Psoas muscle (tissue), 8 donors: ENCODE measurements at places on chromosomes 12 and 14. TPM values are rescaled to one million over a fixed set of nuclear protein-coding genes. Genes with fewer than 3 reads are reported as not detected.

Gene CLEC12A
- total RNA-seq, result 0.66 TPM

Gene GLIPR1L1
- total RNA-seq, result not detected

Gene TTC5
- 10.4 TPM for total RNA-seq

Gene TAS2R50
- not detected for total RNA-seq

DNA sequence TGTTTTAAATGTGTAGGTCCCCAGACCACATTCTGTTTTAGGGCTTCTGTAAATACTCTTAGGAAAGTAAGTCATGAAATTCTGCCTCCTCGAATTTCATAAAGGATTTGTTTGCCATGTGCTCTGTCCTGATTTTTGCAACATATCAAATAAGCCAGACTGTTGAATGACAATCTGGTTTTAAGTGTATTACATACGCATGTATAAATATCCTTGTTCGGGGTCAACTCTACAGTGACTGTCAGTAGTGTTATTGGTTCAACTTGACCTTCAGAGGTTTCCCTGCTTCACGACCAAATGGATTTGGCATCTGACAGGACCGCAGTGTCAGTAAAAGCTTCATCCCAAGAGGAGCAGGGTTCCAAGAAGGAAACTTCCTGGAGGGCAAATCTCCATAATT is 52.7 kb downstream of the PPM1A start:
- DNase-seq, result no peak
- no peak overlapping the region for H3K4me3 ChIP-seq
- H3K27me3 ChIP-seq, result no peaks in the 10 kb centered on the region

DNA sequence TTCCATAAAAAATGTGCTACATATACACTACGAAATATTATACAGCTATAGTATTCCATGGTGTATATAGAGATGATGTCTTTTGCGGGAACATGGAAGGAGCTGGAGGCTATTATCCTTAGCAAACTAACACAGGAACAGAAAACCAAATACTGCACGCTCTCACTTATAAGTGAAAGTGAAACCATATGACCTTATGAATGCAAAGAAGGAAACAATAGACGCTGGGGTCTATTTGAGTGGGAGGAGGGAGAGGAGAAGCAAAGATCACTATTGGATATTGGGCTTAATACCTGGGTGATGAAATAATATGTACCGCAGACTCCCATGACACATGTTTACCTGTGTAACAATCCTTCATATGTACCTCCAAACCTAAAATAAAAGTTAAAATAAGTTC is 142.8 kb downstream of the LRFN5 start:
- H3K4me1 ChIP-seq, result no peaks in the 10 kb centered on the region
- H3K27me3 ChIP-seq, result no peaks in the 10 kb centered on the region
- H3K27ac ChIP-seq, result no peak overlapping the region

GRCh38 chr14:41230683-41231082 is 376.0 kb upstream of the LRFN5 start:
- no peaks in the 10 kb centered on the region for H3K27me3 ChIP-seq
- H3K36me3 ChIP-seq, result no peaks in the 10 kb centered on the region
- DNase-seq, result no peak
- H3K27ac ChIP-seq, result no peak overlapping the region
- no peak overlapping the region for H3K4me3 ChIP-seq
- H3K4me1 ChIP-seq, result no peaks in the 10 kb centered on the region

- no peak for DNase-seq
- no peaks in the 10 kb centered on the region for H3K4me1 ChIP-seq
- no peak overlapping the region for H3K27ac ChIP-seq
Observed at GRCh38 chr12:63064080-63064479, 86.9 kb downstream of the AVPR1A start.
